ENCODE measurements at places on chromosomes 5 and 9.

- no peak for DNase-seq
Measured at GRCh38 chr5:120258123-120258522, 206.0 kb upstream of the PRR16 start.

- DNase-seq: no peak
Measured at GRCh38 chr9:101307524-101308213, 77.1 kb downstream of the BAAT start.

DNA sequence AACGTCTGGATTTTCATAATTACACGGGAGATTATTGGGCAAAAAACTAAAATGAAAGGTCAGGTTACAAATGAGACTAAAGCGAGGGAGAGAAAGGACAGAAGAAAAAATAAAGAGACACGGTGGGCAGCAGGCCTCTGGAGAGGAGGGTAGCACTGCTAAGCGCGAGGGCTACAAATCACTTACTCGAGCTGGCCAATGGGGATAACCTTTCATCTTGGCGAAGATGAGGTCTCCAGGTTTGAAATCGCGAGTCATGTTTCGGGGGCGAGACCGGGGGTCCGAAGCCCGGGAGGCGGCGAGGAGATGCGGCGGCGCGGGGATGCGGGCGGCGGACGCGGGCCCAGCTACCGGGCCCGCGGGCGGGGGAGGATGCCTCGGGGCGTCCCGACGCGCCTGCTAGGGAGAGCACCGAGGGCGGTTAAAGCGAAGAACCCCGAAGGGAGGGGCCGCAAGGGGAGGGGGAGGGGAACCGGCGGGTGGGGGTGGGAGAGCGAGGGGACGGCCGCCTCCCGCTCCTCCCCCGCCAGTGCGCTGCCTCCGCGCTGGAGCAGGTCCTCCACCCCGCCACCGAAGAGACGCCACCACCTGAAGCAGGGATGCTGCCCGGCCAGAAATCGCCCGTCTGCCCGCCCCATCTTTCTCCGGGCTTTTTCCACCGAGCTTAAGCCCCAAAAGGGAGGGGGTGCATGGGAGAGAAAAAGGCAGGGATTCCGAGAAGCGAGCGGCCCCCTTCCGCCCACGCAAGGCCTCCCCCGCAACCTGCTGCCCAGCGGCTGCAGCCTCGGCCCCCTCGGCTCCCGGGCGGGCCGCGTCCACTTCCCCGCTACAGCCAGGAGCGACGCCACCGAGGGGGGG is 610 bp downstream of the PSIP1 start:
- DNase-seq: peak; percentile 30

GRCh38 chr5:141119250-141119649 is 2.4 kb upstream of the PCDHB4 start:
- DNase-seq: no peak

DNA sequence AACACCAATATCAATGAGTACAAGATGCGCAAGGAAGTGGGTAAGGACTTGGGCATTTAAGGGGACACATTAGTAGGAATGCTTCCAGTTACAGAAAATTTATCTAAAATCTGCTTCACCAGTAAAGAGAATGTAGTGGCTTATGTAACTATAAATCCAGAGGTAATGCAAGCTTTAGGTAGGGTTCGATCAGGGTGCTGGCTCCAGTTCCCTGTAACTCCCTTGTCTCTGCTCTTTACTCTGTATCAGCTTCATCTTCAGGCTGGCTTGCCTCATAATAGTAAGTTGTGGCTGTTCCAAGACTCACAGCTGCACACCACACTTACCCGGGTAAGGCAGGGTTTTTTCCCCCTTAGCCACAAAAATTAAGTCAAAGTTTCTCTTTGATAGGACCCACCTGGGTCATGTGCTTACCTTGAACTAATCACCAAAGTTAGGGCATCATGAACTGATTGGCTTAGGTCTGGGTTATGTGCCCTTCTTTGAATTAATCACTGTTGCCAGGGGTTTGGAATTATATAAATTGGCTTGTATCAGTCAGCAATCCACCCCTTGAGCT is 35.5 kb downstream of the ARHGEF37 start:
- DNase-seq: no peak

GRCh38 chr5:173472784-173473278 is 143.6 kb downstream of the BOD1 start:
- DNase-seq: no peak

- DNase-seq: no peak
Measured at GRCh38 chr5:1546556-1546955, 22.8 kb upstream of the LPCAT1 start.

- DNase-seq: no peak
Measured at GRCh38 chr5:11955331-11955730, 51.1 kb upstream of the CTNND2 start.

- no peak for DNase-seq
Measured at GRCh38 chr9:32665101-32665500, 29.6 kb upstream of the TAF1L start.

DNA sequence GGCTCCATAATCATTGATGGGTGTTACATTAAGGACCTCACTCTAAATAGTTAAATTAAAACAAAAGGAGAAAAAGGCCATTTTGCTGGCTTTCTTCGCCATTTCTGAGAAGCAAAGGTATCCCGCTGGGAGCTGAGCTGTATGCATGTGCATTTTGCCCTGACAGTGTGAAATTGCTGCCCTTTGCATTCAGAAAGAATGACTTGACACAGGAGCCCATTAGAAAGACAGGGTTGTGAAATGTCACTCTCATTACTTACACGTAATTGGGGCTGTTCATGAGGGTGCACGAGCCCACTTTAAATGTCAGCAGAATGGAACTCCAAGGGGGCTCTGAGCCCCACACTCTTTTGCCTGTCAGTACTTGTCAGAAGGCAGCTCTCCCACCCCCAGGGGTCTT is 85.0 kb downstream of the SEMA4D start:
- DNase-seq: peak; percentile 85

- no peak for DNase-seq
Measured at GRCh38 chr5:155799308-155799707, 527.7 kb upstream of the SGCD start.

- DNase-seq: no peak
Measured at GRCh38 chr5:31047621-31048020, 145.9 kb upstream of the CDH6 start.

DNA sequence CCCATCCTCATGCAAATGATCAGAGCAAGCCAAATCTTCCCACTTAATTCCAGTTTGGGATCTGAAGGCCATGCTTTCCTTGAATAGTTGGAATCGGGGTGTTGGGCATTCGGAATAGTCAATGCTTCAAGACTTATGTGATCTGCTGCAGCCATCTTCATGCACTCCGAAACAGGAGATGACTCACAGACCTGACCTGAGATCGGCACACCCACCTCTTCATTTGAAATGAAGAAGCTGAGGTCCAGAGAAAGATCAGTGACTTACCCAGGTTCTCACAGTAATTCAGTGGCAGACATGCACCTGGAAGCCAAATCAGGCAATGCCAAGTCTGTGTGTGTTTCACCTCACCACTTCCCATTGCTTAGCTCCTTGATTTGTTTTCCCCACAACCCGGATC is 33.0 kb downstream of the FOXD1 start:
- no peak for DNase-seq

DNA sequence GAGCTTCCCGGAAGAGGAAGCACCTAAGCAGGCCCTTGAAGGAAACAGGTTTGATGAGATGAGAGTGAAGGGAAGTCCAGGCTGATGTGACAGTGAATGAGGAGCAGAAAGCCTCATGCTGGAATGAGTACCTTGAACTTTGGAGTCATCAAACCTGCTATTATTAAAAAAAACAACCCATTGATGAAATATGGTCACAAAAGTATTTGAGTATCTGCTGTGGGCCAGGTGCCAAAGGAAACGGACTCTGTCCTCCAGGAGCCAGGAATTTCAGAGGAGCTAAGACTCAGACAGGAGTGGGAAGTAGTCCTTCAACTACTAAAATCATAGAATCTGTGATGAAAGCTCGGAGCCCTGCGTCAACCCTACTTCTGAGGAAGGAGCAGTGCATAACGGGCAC is 11.9 kb downstream of the HAND1 start:
- DNase-seq: no peak

DNA sequence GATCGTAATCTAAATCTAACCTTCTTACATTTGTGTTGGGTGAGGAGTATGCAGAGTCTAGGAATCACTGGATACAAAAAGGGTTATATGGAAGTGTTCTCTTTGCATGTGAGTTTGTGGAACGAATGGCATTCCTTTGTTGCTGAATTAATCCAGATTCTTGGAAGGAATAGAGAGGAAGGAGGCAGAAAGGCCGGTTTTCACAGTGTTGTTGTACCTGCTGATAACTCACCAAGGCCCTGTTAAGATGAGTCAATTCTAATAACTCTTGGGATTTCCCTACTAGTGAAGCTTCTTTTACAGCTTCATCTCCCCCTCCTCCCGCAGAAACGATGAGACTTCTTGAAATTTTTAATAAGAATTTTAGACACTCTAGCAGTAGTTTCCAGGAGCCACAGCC is 84.0 kb downstream of the ZSWIM6 start:
- no peak for DNase-seq

GRCh38 chr9:4106081-4106759 is 193.6 kb downstream of the GLIS3 start:
- no peak for DNase-seq

DNA sequence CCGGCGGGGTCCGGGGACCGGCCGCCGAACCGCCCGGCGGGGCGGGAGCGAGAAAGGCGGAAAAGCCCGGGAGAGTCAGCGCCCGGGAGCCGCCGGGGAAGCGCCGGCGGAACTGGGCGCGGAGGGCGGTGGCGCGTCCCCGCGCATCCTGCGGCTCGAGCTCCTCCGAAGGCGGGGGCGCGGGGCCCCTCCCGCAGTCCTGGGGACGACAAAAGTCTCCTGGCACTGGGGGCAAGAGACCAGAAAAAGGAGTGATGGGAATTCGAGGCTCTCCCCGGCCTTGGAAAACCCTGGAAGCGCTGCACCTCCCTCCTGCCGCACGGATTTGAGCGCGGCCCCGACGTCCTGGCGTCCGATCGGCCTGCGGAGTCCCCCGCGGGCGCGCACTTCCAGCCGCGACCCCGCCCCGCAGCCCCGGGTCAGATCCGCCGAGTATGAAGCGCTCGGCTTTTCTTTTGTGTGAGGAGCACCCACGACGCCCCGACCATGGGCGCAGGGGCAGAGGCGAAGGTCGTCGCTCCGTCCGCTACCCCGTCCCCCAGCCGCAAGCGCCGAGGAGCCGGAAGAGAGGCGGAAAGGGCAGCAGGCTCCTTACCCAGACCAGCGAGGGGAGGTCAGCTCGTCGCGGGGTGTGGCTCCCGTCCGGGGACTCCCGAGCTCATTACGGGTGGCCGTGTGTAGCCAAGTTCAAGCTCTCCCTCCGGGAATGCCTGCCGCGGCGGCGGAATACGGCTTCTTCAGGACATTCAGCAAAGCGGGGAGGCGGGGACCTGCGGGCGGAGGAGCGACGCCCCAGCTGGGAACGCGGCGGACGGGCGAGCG is at the start of gene EPB41L4A:
TSS of gene EPB41L4A (minus strand) at position 114 of the 822 bp plus-strand sequence. CDS start 238 bp downstream, outside the sequence.
- no peak for DNase-seq

GRCh38 chr9:38386319-38386895 is 6.1 kb upstream of the ALDH1B1 start:
- DNase-seq: no peak

GRCh38 chr5:145350513-145350912 is 484.6 kb downstream of the PRELID2 start:
- no peak for DNase-seq

DNA sequence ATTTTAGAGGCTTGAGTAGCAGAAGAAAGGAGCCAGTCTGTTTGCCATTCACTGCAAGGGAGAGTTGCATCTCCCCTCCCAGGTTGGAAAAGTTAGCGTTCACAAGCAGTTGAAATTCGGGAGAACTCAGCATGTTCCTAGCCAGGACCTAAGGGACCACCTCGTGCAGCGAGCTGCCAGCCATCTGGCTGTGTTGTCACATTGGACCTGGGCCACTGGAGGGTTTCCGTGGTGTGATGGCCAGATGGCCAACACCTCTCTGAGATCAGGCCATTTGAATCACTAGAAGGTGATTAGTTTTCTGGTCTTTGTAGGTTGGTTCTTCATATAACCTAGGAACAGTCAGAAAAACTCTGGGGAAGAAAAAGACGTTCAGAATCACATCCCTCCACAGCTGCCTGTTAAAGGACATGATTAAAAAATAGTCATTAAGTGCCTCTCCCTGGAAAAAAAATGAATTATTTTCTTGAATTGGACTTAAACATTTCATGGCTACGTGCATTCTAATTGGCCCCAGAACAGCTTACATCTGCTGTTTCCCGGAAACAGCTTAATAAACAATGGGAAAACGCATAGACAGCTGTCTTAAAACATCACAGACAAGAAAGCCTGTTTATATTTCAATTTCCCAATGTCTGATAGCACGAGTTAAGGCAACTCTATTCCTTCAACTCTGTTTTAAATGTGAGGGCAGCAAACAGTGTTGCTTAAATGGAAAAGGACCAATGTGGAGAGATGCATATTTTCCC is 303.9 kb downstream of the TENT4A start:
- DNase-seq: no peak

GRCh38 chr5:162324328-162324727 is 256.8 kb downstream of the GABRG2 start:
- DNase-seq: no peak

DNA sequence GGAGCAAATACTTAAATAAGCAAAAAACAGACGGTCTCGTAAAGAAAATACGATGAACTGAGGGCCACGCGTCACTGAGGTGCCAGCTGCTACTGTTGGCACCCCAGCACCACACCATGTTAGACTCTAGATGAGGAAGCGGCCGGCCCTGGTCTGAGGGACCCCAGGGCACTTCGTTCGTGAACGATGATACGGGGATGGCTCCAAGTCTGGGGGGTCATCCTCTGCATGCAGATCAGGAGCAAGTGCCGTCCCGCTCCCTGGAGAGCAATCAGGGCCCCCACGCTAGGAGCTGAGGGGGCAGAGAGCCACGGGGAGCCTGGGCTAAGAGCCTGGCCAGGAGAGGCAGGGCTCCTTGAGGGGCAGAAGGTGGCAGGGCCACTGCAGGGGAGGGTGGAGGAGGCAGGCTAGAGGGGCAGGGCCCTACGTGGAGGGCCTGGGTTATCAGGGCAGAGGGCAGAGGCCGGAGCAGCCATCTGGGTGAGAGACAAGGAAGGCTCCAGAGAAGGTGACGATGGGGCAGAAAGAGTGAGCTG is 24.1 kb downstream of the SARDH start:
- no peak for DNase-seq

DNA sequence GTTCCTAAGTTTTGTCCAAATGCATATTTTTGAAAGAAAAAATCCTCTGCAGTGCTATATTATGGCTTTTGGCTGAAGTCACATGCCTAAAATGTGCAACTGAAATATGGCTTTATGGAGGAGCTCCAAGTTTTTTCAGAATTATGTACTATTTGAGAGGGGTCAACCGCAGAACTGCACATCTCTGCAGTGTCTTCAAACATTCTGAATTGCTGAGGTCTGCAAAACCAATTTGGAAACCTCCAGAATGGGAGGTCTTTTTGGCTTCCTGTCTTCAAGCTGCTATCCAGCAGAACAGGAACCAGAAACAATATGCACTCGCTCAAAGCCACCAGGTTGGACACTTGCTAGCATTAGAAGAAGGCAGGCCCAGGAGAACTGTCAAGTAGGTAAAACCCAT is 376.0 kb upstream of the PAPPA start:
- no peak for DNase-seq
